ENCODE measurements at places on chromosomes 12 and 14.

DNA sequence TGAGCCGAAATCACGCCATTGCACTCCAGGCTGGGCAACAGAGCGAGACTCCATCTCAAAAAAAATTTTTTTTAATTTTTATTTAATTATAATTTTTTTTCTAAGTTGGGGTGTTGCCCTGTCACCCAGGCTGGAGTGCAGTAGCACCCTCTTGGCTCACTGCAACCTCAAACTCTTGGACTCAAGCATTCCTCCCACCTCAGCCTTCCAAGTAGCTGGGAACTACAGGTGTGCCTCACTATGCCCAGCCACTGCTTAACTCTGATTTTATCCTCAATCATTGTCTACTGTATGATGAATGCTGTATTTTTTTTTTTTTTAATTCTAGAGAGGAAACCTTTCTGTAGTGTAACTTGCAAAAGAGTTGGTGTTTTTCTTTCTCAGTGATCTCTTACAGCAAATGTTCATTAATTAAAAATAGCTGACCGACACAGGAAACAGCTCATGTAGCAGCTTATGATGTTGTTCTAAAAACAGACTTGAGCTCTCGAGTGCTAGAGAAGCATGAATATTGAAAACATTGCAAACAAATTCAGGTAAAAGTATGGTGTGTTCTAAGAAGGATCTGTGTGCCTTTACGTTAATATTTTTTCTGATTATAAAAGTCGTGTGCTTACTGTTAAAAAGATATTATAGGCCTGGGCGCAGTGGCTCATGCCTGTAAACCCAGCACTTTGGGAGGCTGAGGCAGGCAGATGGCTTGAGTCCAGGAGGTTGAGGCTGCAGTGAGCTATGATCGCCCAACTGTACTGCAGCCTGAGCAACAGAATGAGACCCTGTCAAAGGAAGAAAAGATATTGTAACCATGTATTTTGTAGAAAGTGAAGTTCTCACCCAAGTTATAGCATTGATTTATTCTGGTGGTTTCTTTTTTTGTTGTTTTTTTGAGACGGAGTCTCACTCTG, 68.9 kb downstream of the FGD4 start:
- DNase-seq: no peak

DNA sequence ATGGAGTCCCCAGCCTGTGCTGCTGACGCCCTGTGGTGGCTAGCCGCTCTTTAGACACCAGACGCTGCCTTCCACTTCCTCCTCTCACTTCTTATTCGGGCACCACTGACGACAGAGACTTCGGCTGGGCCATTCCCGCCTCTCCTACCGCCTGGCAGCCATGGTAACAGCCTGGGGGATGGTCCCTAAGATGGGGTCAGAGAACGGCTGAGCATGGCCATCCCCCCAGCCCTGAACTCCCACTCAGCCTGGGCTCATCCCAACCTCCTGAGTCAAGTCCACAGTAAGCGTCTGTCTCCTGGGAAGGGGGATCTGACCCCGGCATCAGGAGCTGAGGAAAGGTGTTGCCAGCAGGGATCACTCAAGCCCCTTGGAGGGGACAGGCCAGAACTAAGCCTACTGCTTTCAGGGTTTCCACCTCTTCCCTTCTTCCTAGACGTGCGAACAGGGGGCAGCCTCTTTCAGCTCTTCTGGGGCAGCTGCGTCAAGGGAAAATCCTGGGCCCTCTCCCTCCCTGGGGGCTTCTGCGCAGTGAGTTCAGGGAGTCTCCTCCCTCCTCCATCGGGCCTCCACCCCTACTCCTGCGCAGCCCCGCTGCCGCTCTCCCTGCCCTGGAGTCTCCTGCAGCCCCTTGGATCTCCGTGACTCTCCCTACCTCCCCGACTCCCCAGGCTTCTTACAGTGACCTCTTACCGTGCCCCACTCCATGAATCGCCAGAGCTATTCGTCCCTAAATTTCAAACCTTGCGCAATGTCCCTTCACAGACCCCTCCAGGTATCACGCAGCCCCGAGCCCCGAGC, 643 bp upstream of the TAMALIN start:
- peak; percentile 73 for DNase-seq

- no peak for DNase-seq
Measured at GRCh38 chr14:70118064-70118463, 70.7 kb downstream of the SLC8A3 start.

GRCh38 chr14:104386151-104386841, 193.3 kb upstream of the C14orf180 start:
- no peak for DNase-seq

GRCh38 chr12:28063355-28063880, 90.9 kb upstream of the PTHLH start:
- no peak for DNase-seq

DNA sequence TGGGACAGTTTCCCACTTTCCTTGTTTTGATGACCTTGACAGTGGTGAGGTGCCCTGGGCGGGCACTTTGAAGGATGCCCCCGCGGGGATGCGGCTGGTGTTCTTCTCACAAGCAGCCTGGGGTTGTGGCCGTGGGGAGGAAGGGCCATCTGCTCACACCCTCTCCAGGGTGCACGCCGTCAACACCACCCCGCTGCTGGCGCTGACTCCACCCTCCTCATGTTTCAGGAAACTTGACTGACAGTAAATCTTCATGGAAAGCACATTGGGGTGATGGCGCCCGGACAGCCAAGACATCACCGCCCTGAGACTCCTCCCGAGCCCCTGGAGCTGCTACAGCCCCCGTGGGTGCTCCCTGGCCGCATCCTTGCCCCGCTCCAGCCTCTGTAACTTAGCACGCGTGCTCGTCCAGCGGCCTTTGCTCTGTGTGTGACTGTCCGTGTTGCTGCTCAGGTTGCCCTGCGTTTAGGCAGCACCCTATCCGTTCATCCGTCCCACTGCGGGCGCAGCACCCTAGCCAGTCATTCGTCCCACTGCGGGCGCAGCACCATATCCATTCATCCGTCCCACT, 150.2 kb upstream of the C14orf180 start:
- DNase-seq: no peak

DNA sequence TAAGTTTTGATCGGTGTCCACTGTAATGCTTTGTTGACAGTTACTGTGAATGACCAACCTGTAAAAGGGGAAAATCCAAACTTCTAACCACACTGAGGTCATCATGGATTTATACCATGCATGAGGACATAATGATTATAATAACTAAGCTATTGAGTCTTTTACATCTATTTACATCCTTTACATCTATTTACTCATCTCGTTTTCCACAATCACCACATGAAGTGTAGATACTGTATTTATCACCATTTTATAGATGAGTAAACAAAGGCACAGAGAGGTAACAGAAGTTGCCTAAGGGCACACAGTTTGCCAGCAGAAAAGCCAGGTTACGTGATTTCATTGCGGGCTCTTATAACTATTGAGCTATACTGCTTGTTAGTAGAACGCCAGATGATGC, 27.9 kb upstream of the EID3 start:
- DNase-seq: no peak

DNA sequence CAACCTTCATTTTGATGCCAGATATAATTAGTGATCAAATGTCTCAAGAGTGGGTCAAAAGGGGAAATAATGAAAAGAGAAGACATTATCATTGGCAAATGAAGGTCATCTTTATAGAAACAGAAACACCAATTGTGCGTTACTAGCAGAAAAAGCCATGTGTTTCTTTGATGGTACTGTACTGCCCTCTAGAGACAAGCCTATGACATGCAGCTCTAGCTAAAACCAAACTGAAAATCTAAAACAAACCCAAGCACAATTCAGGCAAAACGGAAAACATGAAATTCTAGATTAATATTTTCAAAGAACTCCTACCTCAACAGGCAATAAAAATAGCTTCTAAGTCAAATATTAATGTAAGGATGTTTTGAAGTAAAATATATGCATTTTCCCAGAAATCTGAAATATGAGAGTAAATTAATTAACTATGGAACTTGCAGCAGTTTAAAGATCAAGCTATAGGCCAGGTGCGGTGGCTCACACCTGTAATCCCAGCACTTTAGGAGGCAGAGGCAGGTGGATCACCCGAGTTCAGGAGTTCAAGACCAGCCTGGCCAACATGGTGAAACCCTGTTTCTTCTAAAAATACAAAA, 115.4 kb downstream of the KLHL28 start:
- peak; percentile 74 for DNase-seq

GRCh38 chr12:92465786-92466295, 236.9 kb upstream of the PLEKHG7 start:
- DNase-seq: no peak

- no peak for DNase-seq
Measured at GRCh38 chr12:116524964-116525379, 34.2 kb upstream of the MAP1LC3B2 start.

DNA sequence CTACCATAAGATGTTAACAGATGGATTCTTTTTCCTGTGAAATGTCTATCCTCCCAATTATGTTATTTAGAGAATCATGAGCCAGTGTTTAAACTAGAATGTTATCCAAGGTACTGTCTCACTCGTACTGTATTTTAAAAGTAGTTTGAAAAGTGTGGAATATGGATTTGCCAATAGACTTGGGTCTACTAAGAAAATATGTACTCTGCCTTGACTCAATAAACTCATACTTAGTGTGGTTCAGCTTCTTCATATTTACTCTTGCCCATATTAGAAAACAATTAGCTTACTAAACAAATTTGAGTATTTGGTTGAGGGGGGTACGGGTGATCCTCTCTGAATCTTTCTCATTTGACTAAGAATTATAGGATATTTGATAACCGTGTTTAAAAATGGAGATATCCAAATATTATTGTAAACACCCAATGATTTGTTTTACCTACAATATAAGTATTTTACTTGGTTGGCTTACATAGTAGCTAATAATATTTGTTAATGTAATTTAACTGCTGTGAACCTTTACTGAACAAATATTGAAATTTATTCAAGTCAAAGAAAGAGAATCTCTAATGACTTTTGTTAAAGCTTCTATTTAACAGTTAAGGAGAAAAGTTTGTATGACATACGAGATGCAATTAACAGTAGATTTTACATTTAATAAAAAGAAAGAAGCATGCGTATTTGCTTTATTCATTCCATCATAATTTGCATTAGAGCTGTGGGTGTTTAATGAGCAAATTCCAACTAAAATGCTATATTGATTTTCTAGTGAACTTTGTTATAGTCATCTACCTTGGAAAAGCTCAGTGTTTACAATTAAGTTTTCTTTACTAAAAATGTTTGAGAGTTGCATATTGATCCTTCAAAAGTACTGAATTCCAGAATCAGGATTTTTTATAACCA, 81.2 kb downstream of the MIPOL1 start:
- no peak for DNase-seq

DNA sequence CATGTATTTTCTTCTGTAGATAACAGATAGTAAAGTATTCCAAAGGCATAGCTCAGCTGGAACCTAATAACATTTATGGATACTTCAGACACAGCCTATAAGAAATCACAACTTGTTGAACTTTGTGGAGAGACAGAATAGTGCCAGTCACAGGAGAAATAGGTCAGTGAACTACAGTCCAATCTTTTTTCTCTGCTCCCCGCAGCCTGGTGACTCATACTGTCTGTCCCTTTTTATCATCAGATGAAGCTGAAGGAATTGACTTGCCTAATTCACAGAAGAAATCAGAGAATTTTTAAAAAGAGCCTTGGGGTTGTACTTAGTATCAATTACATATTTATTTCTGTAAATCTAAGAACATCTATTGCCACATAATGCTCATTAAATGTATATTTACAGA, 222.3 kb downstream of the ALG10 start:
- peak; percentile 10 for DNase-seq

GRCh38 chr12:50642035-50642451, 121.9 kb upstream of the ATF1 start:
- DNase-seq: peak; percentile 69

Data from pons (tissue), 1 donor.